ENCODE measurements at places on chromosomes 5 and 9. TPM values are rescaled to one million over a fixed set of nuclear protein-coding genes. Genes with fewer than 3 reads are reported as not detected.
A peak's percentile ranks its signal among the peaks of the same experiment; 100 is the strongest.

GRCh38 chr5:39189292-39189955 lies 29.9 kb downstream of the FYB1 start:
- DNase-seq, result no peak

- DNase-seq, result peak; percentile 18
These were observed 8.3 kb upstream of the ARHGEF28 start for GRCh38 chr5:73617510-73618279.

CCDC183 gene
- not detected for total RNA-seq

GRCh38 chr5:174558190-174558589 lies 166.2 kb upstream of the MSX2 start:
- DNase-seq, result no peak

DNA sequence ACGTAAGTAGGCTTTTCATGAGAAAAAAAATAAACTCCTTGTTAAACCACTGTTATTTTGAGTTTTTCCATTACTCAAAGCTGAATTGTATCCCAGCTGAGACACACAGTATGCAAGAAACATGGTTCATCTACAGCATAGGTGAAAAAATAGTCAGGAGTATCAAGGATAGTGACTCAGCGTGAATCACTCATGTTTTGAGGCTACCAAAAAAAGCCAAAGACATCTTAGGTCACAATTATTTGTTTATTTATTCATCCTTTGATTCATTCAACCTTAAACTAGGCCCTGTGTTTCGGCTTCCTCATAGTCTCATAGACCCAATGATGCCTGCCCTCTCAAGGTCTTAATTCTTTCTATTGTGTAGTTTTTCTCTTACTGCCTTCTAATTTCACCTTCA lies 32.9 kb upstream of the STX17 start:
- DNase-seq, result no peak

- no peak for DNase-seq
These were observed 57.9 kb downstream of the ABHD17B start for GRCh38 chr9:71853084-71853483.

NR5A1 gene
- total RNA-seq, result not detected

DNA sequence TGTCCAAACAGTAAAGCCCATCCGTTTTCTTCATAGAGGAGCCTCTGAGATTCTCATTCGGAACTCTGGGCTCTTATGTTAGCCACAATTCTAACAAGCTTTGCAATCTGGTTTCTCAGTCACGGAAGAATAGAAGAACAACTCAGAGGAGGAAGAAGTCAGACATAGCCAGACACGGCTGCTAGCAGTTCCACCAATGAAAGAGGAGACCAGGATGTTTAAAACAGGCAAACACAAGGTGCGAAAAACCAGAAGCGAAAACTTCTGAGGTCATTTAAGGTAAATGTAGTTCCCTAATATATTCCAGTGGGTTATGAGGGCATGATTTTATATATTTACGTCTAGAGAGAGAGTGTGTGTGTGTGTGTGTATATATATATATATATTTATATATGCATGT lies 34.1 kb upstream of the GDNF start:
- no peak for DNase-seq

GABRA1 gene
- total RNA-seq, result 2.9 TPM

DNA sequence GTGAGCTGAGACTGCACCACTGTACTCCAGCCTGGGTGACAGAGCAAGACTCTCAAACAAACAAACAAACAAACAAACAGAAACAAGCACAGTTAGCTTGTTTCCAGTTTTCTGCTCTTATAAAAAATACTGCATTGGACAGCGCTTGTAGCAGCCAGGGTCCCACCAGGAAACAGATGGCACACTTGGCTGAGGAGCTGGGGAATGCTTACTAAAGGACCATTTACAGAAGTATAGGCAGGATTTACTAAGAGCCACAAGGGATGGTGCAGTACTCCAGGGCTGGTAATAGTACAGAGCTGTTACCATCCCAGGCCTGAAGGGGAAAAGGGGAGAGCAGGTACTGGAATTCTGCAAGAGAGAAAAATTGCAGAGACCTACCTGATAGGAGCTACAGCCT lies 5.2 kb upstream of the ANKS6 start:
- no peak for DNase-seq

DNA sequence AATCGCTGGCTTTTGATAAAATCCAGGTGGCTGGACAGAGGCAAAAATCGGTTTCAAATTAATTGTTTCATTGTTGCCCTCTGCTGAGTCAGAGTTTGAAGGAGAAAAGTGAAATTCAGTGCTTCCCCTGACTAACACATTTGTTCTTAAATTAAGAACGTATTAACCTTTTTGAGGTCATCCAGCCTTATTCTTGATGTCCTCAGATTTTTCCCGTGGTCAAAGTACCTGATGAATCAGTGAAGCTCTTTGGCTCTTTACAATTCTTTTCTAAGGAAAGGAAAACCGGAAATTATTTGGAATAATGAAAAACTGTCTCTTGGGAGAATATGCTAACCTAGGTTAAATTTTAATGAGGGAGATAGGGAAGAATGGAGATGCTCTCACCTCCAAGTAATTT lies 21.6 kb downstream of the OSMR start:
- DNase-seq, result no peak

DNA sequence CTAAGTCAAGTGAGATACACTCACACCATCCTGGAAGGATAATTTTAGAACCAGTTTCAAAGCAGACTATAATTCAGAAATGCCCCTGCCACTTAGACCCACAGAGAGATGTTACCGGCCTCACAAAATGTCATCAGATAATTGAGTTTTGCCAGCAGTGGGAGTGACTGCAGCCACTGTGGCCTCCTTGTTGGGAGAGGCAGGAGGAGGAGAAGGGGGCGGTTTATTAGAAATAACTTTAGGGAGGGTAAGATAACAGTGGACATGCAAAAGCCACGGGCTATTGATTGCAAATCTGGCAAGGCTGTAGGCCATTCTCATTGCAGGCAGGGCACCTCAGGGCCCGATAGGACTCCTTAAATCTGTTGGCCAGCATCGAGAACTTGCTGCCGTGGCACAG lies 13.4 kb downstream of the GRXCR2 start:
- no peak for DNase-seq

IER5L gene
- total RNA-seq, result 33.5 TPM

DNA sequence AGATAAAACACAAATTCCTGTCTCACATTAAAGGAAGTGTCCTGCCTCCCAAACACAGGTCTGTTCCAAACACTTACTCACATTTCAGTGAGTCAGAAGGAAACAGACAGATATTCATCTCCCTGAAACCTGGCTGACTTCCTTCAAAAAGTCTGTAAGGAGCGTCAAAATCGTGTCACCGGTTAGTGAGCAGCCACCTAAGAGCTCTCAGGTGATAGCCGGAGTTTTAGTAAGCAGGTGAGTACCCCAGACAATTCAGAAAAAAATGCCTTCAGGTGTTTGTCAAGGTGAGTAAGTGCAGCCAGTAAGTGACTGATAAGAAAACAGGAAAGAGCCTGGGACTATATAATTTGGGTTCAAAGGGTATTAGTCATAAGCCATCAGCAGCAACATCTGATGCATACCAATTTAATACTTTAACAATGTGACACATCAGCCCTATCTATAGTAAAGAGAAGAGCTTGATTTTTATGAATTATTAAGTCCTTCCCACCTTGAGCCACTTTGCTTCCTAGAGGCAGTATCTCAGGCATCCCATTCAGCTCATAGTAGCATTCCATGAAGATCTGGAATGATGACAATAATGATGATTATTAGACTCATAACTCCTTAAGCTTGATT lies 1.3 kb upstream of the ITGA2 start:
- peak; percentile 20 for DNase-seq

GRCh38 chr9:21527579-21527978 lies 45.5 kb upstream of the IFNE start:
- no peak for DNase-seq

ZNF367 gene
- total RNA-seq, result 7.0 TPM

DNA sequence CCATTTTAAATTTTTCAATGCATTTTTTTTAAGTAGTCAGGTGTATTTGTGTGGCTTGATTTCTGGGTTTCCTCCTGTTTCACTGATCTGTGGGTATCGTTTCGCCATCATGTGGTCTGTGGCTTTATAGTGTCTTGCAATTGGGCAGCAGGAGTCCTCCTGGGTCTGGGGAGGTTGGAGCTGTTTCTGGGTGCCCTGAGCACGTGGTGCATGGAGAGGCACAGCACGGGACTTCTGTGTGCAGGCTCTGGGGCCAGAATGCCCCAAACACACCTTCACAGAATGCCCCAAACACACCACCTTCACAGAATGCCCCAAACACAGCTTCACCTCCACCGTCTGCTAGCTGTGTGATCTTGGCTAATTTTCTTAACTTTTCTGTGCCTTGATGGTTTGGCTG lies 82.6 kb upstream of the COL5A1 start:
- no peak for DNase-seq
